ENCODE measurements at places on chromosomes 3 and 15.

GRCh38 chr3:149765762-149766334, 13.6 kb upstream of the COMMD2 start:
- peak; percentile 21 for DNase-seq

- no peak for DNase-seq
These were observed 265.2 kb upstream of the UBE2E1 start for GRCh38 chr3:23540600-23540999.

DNA sequence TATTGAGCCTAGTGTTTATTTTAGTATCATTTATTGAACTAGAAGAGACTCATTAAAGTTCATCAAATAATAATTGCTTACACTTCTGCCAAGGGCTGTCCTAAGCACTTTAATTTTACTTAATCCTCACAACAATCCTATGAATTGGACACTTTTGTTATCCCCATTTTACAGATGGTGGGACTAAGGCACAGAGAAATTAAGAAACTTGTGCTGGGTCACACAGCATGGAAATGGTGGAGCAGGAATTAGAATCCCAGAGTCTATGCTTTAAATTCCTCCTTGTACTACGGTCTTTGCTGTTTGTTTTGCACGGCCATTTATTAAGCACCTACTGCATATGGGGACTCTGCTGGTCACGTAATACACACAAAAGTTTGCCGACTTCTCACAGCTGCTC, 7.9 kb downstream of the ATP2B2 start:
- DNase-seq, result no peak

DNA sequence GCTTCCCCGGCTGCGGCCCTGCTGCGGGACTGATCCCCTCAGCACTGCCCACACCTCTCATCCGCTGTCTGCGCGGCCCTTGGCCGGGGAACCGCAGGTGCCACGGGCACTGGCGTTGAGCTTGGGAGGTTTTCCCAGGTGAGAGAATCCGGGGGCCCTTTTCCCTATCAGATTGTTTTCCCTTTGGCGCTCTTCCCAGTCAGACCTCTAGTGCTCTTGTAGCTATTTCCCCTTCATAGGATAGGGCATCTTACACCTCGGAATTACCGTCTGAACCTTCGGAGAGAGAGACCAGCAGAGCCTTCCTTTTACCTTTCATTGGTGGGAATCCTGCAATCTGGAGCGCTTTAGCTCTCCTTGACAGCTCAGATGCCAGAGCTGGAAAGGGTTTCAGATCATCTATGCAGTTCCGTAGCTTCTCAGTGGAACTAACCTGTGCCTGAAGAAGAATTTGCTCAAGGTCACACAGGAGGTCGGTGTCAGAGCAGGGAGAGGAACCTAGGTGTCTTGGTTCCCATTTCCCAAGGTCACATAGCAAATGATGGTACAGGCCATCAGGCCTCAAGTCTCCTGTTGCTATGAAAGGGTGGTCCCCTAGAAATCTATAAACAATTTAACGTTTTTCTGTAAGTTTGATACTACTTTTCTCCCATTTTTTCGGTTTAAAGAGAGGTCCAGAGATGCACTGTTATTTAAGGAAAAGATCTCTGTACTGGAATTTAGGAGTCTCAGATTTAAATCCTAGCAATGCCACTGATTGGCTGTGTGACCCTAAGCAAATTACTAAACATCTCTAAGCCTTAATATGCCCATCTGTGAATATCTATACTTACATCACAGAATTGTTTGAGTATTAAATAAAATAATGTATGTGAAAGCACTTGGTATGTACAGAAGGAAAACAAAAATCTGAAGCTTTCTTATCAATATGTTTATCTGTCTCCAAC, 916 bp downstream of the IDH3A start:
- peak; percentile 66 for DNase-seq

- DNase-seq, result no peak
These were observed 42.7 kb downstream of the DUT start for GRCh38 chr15:48373821-48374451.

GRCh38 chr3:152430223-152431002, 161.7 kb downstream of the MBNL1 start:
- no peak for DNase-seq

- no peak for DNase-seq
These were observed 15.7 kb upstream of the DYNC1LI1 start for GRCh38 chr3:32586356-32586755.

DNA sequence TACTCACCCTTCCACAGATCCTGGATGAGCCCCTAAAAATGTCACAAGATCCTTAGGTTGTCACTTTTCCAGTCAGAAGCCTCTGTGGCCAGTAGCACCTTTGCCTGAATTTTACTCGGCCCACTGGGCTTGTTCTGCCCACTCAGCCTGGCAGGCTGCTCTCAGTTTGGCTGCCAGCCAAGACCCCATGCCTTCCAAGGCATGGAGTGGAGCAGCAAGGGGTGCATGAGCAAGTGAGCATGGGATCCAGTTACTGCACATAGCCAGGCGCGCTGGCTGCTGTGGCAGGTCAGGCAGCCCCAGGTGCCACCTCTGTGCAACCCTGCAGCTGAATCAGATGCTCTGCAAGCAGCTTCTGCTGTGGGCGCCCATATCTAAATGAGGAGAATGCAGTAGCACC, 79.3 kb downstream of the CGGBP1 start:
- no peak for DNase-seq

GRCh38 chr15:60682615-60683014, 203.7 kb upstream of the ICE2 start:
- no peak for DNase-seq

- DNase-seq, result no peak
These were observed 437.0 kb upstream of the PPP2R3A start for GRCh38 chr3:135528413-135529015.

DNA sequence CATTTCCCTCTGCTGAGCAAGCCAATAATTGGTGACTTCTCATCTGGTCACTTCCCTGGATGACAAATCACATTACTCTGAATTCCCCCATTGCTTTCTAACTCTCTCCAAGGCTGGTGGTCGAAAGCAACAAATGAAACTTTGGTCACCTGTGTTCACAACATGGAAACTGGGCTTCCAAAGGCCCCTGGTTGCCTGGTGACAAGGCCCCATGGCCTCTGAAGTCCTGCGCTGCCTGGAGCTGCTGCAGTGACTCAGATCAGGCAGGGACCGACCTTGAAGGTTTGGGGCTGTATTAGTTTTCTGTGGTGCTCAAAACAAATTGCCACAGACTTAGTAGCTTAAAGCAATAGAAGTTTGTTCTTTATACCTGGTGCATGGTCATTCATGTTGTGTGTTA, 345.3 kb downstream of the WDR72 start:
- no peak for DNase-seq

GRCh38 chr3:174438501-174439145, 420.5 kb upstream of the NAALADL2 start:
- peak; percentile 69 for DNase-seq

- no peak for DNase-seq
These were observed 175.9 kb downstream of the THRB start for GRCh38 chr3:24318677-24319287.

DNA sequence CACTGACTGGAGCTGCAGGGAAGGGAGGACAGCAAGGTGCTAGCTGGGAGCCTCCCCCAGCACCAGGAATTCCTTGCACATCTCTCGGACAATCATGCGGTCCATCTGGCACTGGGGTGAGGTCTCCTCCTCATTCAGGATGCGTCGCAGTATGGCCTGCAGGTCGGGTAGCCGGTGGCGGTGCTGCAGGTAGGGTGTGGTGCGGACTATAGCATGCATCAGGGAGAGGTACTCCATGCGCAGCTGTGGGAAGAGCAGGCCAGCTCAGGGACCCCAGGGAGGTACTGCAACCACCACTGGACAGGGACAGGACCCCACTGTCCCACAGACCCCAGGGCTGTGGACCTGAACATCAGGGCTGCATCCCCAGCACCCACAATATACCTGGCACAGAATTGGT, 11.2 kb downstream of the NCKIPSD start:
- no peak for DNase-seq

- DNase-seq, result no peak
These were observed 4.7 kb downstream of the MRPS11 start for GRCh38 chr15:88472225-88472624.

DNA sequence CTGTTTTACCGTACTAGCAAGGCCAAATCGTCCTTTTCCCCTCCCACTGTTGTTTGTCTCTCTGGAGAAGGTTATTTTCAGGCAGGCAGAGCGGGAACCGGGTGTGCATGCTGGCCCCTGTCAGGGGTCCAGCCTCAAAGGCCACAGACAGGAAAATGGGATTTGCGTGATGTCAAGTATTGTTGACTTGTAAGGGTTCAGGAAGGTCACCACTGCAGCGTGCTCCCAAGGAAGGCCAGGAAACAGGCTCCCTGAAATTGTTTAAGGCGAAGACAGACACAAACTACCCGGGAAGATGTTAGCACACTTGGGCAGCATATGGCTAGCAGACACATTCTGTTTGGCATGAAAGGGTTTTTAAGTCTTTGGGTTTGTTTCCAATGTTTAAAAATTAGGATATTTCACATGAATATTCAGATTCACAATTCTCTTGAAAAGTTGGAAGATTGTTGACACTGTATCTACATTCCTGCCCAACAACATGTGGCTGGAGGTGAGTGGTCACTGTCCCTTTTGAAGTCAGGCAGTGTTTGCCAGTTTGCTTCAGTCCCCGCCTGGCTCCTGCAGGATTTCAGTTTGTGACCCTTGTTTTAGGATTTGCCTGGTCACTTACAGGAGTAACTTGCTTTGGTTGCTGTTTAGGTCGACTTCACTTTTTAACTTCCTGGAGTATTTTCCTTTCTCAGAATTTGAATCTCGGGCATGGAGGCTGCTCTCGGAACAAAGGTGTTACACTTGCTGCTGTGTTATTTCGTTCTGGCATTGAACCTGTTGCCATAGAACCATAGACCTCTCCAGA, 90.4 kb downstream of the BDH1 start:
- DNase-seq, result no peak

DNA sequence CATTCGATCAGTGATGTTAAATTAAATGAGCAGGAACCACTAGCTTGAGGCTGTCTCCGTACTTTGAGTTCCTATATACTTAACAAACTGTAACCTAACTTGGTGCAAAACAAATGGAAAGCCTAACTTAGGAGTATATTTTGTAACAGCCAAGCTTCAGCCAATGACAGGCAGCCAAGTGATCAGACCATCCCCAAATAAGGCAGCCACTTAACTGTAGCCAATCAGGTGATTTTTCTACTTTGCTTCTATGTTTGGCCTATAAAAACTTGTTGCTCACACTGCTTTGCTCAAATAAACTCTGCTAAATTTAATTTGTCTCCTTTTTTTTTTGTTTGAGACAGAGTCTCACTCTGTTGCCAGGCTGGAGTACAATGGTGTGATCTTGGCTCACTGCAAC, 19.3 kb upstream of the ZNF770 start:
- DNase-seq, result no peak

GRCh38 chr3:12120374-12121140, 38.2 kb downstream of the TIMP4 start:
- DNase-seq, result no peak

GRCh38 chr3:35291471-35292236, 347.7 kb upstream of the ARPP21 start:
- no peak for DNase-seq

DNA sequence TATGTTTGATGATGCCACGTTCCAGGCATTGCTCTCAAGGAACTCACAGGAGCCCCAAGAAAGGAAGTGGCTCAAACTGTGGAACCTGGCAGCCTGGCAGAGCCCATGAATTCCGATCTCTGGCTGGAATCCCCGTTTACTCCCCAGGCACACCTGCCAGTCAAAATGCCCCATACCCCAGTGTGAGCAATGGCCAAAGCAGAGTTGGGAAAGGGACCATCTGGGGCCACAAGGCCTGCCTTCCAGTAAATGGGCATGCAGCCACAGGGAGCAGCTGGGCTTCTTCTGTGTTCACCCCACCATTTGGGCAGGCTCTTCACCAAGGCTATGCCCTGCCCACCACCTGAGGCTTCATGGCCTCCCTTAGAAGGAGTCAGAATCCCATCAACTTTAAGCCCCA, 257.0 kb upstream of the GOLGA6L4 start:
- DNase-seq, result no peak

DNA sequence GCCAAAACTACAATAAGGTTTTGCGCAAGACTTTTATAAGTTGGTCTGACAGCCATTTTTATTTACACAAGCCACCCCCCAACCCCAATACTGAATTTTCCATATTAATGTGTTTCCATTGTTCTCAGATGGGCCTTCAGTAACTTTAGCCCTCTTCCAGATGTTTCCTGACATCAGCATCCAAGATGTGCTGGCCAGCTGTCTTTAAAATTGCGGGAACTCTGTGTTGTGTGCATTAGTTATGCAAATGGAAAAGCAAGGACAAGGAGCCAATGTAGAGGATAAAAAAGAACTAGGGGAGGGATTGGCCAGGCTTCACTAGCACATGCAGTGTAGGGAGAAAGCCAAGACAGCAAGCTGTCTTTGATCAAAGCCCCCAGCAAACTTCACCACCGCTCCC, 45.4 kb downstream of the COMMD2 start:
- peak; percentile 29 for DNase-seq

- no peak for DNase-seq
These were observed 15.3 kb upstream of the SEMA3F start for GRCh38 chr3:50139718-50140423.

DNA sequence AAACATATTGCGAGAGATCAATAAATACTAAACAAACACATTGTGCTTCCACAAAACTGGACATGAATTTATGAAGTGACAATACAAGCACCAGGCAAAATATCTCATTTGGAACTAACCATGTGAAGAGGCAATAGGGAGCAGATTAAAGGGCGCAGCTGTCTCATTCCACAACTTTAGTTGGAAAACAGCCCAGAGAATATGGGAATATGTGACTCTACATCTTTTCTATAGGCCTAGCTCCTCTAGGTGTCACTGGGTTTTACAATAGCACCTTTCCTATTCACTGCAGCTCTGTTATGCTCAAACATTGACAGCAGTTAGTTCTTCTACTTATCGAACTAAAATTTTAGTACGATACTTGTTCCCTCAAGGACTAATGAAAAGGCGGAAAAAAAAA, 866.3 kb upstream of the GBE1 start:
- no peak for DNase-seq

DNA sequence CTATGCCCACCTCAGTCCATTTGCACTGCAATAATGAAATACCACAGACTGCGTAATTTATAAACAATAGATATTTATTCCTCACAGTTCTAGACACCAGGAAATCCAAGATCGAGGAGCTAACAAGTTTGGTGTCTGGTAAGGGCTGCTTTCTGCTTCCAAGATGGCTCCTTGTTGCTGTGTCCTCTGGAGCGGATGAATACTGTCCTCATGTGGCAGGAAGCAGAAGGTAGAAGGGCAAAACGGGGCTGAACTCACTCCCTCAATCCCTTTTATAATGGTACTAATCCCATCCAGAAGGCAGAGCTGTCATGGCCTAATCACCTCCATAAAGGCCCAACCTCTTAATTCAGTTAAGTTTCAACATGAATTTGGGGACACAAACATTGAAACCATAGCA, 75.3 kb downstream of the P2RY1 start:
- DNase-seq, result no peak

DNA sequence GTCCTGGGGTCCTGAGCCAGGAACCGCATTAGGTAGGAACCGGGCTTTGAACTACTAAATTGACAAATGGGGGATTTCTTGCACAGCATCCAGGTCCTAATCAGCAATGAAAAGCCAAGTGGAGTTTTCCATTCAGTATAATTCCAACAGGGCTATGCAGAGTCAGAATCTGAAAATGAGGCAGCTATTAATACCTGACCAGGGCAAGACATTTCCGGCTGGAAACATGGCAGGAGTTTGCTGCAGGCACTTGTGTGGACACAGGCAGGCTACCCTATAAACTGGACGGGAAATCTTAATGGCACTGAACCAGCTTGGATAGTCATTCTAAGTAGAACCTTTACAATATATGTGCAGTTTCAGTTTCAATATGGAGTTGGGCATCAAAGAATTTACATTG, 553.1 kb downstream of the FGF12 start:
- no peak for DNase-seq

Measured in HAP-1 (cell line).